ENCODE measurements at places on chromosomes 1 and 21. TPM values are rescaled to one million over a fixed set of nuclear protein-coding genes. Genes with fewer than 3 reads are reported as not detected.

BTBD8 gene
- total RNA-seq, result 0.55 TPM

UAP1 gene
- 31.1 TPM for total RNA-seq

PTGFR gene
- not detected for total RNA-seq

HMGN1 gene
- total RNA-seq, result 179 TPM

FCGR1A gene
- not detected for total RNA-seq

XCL1 gene
- total RNA-seq, result not detected

GPATCH3 gene
- total RNA-seq, result 11.9 TPM

NDC1 gene
- total RNA-seq, result 25.2 TPM

KCNK1 gene
- total RNA-seq, result 19.4 TPM

KIAA1614 gene
- 1.0 TPM for total RNA-seq

RXFP4 gene
- not detected for total RNA-seq

TTC39A gene
- total RNA-seq, result 1.9 TPM

HSPA6 gene
- total RNA-seq, result 3.1 TPM
